Tibial artery (tissue), 4 donors: ENCODE measurements at places on chromosomes 3 and 15.

- no peak for DNase-seq
These were observed 30.5 kb downstream of the SMAD3 start for GRCh38 chr15:67095912-67096311.

DNA sequence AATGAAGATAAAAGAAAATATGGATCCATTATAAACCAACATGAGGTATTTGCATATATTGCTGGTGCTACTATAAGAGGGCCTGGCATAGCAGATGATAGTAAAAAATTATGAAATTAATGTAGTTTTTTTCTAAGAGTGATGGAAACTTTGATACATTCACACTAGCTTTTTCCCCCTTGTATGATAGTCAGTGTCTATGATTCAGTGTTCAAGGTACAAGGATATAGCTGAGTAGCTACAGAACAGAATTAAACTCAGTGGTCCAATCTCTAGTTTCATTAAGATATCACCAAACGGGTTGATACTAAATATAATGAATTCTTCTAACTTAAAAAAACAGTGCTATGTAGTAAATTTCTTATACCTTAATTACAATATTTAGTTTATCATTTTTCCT lies 49.9 kb upstream of the XRN1 start:
- no peak for DNase-seq

DNA sequence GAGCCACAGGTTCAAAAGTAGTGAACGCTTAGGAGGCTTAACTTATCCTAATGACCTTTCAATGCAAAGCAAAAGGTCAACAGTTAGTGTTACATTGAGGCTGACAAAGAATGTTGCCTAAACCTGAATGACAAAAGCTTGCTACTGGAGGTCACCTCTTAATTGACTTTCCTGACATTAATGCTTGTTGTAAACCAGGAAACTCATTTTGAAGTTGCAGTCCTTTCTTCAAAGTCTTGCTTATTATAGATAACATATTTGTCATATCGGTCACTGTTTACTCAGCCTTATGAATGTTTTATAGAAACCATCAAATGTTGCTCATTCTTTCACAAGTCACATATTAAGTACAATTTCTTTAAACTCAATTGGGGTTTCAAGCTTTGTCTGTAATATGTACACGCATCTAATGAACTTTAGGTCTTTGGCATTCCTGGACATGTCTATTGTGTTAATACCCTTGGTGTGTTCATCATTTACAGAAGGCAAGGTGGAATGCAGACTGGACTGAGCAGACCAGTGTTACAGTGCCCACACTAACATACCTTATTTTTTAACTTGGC lies 488.2 kb upstream of the NECTIN3 start:
- DNase-seq = no peak

- DNase-seq = no peak
These were observed 29.6 kb downstream of the TLNRD1 start for GRCh38 chr15:81030301-81030750.

- no peak for DNase-seq
These were observed 85.5 kb downstream of the CCNL1 start for GRCh38 chr3:157074490-157074889.

DNA sequence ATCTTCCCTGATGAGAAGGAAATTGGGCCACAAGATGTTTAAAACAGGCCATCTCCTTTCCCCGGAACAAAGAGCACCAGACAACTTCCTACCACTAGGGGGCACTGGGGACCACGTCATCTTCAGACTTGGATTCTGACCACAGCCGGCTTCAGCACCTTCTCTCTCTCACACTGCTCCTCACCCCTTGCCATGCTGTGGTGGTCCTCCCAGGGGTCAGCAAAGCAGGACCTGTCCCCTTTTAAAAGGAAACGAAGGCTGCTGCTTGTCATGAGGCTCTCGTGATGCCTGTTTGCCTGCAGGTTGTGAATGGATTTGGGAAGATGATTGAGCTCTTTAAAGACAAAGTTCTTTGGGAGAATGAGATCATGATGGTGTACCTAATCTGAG lies 16.2 kb downstream of the RFT1 start:
- peak; percentile 83 for DNase-seq

DNA sequence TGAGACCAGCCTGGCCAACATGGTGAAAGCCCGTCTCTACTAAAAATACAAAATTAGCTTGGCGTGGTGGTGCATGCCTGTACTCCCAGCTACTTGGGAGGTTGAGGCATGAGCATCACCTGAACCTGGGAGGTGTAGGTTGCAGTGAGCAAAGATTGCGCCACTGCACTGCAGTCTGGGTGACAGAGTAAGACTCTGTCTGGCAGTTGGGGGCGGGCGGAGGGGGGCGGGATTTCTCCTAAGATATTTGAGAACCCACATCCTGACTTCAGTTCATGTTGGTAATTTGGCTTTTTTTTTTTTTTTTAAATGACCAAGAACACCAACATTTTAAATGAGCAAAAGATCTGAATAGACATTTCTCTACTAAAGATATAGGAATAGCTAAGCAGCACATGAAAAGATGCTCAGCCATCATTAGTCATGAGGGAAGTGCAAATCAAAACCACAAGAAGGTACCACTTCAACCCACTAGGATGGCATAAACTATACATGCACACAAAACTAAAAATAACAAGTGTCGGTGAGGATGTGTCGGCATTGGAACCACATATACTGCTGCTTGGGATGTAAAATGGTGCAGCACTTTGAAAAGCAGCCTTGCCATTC lies 75.6 kb upstream of the LMOD3 start:
- no peak for DNase-seq

GRCh38 chr3:174844746-174845145 lies 14.4 kb upstream of the NAALADL2 start:
- no peak for DNase-seq

DNA sequence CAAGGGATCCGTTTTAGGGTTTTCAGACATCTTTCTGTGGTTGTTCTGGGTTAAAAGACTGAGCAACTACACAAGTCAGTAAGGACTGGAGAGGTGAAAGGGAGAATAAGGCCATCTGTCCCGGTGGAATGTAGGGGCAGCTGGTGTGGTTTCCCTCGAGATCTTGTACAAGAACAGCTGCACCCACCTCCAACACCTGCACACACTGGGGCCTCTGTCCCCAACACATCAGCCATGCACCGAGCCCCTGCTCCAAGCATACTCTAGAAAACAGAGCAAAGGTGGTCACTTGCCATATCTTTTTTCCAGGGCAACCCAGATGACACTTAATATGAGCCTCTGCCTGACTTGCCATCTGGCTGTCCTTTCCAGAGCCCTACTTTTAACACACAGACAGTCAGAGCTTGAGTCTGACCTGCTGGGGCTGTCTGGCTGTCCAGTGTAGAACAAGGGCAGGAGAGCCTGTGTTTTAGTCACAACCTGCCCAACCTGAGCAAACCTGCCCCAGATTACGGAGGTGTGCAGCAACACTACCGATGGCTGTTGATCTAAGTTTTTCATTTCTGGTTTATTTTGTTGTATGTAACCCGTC lies 12.2 kb downstream of the MAN2A2 start:
- no peak for DNase-seq

DNA sequence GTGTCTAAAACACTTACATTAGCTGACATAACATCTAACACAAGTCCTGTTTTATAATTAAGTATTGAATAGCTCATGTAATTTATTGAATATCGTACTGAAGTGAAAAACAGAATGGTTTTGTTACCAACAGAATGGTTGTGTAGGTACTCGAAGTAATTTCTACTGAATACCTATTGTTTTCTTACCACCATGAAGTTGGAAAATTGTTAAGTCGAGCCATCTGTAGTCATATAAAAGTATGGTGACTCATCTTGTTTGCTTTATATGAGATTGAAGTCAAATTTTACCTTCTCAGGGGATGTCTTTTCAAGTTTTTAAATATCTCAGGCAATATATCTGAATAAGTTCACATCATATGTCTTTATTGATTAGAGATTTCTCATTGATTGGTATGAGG lies 37.6 kb downstream of the PIAS1 start:
- no peak for DNase-seq

DNA sequence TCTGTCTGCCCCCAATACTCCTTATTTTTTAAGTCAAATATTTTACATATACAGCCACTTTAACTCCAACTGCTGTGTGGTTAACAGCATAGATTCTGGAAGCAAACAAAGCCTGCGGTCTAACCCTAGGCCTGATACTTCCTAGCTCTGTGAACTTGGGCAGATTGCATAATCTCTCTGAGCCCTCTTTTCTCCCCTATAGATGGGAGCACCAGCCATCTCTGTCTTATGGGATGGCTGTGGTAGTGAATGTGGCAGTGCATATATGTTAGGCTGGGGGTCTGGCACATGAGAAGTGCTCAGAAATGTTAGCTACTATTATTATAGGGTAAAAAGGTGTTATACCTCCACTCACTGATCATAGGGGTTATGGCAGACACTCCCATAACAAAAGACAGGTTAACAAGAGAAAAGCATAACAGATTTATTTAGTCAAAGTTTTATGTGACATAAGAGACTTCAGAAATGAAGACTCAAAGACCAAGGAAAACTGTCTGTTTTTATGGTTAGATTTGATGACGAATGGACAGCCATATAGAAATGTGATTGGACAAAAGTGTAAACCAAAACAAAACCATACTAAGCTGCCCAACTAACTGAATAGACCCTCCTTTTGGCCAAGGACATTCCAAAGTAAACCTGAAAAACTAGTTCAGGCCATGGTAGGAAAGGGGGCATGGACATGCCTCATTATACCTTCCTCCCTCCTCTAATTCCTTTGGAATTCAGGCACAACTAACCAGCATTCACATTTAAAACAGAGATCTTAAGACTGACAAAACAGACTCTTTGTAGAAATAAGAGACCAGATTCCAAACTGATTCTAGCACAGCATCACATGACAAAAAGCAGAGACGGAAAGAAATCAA lies 53.9 kb upstream of the DAZL start:
- no peak for DNase-seq

- no peak for DNase-seq
These were observed 17.4 kb upstream of the KLHL6 start for GRCh38 chr3:183572935-183573334.

DNA sequence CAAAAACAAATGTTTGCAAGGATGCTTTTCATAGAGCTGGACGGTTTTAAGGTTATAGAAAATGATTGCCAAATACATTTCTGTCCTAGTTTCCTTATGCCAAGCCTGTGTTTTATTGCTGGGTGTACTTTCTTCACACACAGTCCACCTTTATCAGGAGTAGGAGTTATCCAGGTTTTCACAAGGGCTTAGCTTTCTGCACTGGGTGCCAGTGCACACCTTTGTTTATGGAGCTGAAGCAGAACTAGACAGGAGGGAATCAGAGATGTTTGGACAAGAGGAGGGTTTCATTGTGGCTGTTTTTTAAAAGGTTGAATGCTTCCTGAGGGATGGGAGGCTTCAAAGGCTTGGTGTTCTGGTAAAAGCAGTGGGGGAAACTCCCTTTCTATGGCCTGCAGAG lies 29.5 kb upstream of the FAM3D start:
- no peak for DNase-seq

DNA sequence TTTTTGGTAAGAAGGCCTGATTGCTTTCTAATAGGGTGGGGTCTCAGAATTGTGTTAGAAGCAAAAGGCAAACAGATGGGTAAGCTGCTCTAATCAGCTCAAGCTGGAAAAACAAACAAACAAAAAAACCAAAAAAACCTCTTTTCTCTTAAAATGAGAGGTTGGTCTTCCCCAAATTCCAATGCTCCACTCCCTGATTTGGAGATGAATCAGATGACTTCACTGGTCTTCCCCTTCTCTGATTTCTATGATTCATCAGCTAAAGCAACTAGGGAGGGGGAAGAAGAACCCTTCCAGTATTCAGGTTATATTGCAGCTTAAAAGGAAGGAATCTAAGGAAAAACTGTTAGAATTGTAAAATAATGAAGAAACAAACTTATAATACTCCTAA lies 9.6 kb upstream of the ANXA2 start:
- no peak for DNase-seq

DNA sequence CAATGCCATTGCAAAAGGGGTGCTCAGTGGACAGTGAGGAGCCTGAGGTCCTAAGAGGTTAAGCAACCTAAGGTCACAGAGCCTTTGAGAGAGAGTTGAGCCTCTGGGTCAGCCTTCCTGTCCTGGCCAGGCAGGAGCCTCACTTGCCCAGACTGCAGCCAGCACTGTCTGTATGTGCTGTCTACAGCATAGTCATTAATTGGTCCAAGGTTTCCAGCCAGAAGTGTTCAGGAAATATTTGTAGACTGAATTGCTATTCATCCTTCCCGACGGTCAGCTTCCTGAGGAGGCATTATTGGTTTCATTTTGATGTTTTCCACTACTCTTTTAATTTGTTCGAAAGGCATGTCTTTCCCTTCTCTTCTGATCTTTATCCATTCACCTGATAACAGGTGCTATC lies 8.1 kb downstream of the SEC13 start:
- DNase-seq = no peak

DNA sequence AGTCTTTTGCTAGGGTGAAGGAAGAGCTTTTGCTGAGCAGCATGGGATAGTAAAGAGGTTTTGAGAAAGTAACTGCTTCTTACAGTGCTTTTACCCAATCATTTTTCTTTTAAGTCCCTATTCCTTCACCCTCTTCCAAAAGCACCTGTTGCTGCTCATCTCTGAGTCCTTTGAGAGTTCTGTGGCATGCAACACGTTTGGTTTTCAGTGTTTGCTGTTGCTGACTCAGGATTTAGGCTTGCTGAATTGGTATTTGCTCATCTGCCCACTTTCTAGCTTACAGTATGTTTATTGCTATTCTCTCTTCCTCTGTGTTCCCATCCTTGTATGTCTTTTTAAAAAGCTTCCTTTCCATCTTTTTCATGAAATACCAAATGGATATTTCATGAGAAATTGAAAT lies 55.9 kb upstream of the THRB start:
- DNase-seq = no peak

DNA sequence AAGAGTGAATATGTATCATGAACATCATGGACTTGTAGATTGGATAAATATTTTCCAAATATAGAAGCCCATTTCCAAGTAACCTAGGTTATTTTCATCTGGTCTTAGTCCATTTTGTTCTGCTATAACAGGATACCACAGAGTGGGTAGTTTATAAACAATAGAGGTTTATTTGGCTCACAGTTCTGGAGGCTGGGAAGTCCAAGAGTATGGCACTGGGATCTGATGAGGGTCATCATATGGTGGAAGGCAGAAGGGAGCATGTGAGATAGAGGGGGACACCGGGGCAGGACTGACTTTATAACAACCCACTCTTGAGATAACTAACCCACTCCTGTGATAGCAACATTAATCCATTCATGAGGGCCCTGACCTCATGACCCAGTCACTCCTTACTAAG lies 9.4 kb upstream of the MGA start:
- no peak for DNase-seq

GRCh38 chr15:47412136-47412535 lies 305.2 kb upstream of the SEMA6D start:
- DNase-seq = no peak

- DNase-seq = no peak
These were observed 401.5 kb upstream of the PROK2 start for GRCh38 chr3:72186400-72186855.
